ENCODE measurements at places on chromosomes 2 and 18. TPM values are rescaled to one million over a fixed set of nuclear protein-coding genes. Genes with fewer than 3 reads are reported as not detected.

The TEX44 gene
- total RNA-seq, result not detected

DNA sequence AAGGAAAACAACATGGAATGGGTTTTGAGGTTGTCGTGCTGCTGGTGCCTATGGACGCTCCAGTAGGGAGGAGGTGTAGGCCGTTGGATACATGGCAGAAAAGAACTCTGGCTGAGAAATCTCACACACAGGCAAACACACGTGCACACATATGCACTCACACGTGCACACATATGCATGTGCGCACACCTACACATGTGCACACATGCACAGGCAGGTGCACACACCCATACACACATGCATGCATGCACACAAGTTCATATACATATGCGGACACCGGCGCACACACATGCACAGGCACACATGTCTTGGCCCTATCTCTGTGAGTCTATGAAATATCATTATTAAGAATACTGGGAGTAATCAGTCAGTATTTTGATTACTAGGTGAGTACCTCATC is 150.4 kb downstream of the LRRC30 start:
- DNase-seq, result no peak

DNA sequence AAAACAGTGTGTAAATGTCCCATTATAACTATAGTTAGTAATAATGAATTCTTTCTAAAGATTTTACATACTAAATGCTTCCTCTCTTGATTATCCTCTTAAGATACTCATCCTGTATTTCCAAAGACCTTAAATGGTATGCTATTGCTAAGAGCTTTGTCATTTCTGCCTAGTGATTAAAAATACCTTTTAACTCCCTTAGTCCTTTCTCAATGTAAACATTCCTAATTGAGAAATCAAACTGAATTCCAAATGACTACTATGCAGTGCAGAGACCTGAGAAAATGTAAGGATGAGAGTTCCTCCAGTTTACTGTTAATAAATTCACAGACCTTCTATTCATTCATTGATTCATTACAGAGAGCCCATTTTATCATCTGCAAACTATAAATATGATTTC is 86.9 kb downstream of the SOS1 start:
- no peak for DNase-seq

DNA sequence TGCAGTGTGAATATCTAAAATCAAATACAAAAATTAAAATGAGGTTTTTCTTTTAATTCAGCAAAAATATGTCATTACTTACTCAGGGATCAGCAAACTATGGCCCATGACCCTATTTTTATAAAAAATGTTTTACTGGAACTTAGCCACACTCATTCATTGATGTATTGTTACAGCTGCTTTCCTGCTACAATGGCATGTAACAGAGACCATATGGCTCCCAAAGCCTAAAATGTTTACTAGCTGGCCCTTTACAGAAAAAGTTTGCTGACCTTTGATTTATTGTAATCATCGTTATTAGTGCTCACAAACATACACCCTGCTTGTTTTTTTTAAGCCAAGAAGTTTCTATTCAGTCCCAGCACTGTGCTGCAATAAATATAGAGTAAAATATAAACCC is 120.3 kb downstream of the PLA2R1 start:
- DNase-seq, result no peak

The DSG3 gene
- total RNA-seq, result 0.05 TPM

GRCh38 chr2:120346667-120347358 is 877 bp downstream of the INHBB start:
- no peak for DNase-seq

DNA sequence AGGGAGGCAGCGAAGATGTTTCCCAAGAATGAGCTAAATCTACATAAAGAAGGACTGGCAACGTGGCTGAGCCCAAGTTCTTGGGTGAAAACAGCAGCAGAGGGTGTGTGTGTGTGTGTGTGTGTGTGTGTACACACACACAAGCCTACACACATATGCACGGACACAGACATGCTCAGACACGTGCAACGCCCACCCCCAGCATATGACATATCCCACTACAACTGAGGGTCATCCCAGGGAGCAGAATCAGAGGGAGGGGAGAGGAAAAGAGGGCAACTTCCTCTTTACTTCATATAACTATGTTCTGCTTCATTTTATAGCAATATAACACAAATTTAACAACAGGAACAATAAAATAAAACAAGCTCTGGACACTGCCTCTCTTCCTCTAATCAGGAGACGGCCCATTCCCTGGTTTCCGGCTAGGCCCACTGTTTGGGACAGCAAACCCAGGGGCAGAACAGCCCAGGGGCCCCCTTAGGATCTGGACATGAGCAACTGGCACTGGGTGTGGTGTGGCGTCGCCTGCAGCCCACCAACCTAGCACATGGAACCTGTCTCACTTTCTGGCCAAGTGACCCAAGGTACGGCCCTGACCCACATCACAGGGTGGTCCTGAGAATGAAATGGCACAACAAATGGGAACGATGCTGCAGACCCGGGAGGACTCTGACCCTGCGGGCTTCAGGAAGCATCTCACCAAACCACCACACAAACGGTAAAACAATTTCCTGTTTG is 25.0 kb downstream of the FAM178B start:
- no peak for DNase-seq

The NEURL3 gene
- total RNA-seq, result not detected

DNA sequence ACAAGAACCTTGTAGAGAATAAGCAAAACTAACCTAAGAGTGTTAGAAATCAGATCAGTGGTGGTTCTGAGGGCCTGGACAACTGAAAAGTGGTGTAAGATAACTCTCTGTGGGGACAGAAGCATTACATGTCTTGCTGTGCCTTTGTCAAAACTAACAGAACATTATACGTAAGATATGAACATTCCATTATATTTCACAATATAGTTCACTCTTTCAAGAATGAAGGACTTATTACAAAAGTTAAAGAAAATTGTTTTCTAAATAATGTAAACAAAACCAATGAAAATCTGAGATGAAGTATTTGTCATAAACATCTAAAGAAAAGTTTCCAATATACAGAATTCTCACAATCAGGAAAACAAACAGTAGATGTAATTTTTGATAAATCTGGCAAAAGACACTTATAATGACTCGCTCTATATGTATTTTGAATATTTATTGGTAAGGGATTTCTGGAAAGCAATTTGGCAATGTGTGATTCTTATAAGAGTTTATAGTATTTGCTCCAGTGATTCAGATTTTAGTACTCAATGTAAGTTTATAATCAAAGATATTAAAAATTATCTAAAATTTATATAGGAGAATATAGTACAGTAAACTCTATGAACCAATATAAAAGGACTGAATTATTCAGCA is 258.4 kb downstream of the CD226 start:
- no peak for DNase-seq

The LINC00305 gene
- not detected for total RNA-seq

DNA sequence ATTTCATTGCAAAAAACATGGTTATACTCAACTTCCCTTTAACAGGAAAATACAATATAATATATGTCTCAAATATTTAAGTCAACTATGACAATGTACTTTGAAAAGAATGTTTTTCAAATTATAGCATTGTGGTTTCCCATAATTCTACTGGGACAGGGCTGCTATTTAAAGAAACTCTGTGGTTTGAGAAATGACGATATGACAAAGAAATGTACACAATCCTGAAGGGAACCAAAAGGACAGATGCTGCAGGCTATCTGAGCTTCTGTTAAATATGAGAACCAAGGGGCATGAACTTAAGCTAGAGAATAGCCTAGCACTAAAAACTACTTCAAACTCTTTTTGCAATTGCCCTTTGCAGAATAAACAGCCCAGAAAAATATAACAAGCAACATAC is 415.9 kb downstream of the GRB14 start:
- DNase-seq, result no peak

DNA sequence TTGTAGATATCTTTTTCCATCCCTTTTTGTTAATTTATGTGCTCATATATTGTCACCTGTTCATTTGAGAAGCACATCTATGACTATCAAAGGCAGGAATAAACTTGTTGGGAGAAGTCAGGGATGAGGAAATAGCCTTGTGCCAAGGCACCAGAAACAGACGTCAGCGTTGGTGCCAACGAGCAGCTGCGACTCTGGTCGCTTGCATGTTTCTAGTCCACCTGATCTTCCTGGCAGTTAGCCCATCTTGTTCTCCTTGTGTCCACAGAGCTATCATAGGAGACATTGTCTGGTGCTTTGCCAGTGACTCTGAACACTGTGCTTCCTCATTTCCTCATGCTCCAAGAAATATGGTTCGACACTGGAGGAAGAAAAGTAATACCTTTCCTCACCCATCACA is 374.4 kb downstream of the PTPRM start:
- DNase-seq, result no peak

DNA sequence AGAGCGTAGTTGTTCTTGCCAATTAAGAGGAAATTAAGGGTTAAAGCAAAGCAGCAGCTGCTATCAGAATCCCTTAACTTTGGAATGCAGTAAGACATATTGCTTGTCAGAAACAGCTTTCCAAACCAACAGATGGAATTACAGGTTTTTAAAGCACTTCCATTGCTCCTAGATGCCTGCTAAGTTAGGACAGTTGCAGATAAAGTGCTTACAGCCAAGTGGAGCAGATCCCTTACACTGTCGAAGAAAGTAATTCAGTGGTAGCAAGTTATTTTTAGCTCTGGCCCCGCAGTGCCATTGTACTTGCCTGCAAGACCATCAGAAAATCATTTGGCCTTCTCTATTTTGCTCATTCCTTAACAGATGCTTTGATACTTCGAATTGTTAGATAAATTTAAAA is 5.4 kb downstream of the PDK1 start:
- DNase-seq, result no peak

GRCh38 chr2:86225581-86225980 is 26.3 kb downstream of the MRPL35 start:
- DNase-seq, result no peak

The MATN3 gene
- not detected for total RNA-seq

GRCh38 chr2:205680067-205680466 is 2.2 kb upstream of the NRP2 start:
- DNase-seq, result peak; percentile 89

DNA sequence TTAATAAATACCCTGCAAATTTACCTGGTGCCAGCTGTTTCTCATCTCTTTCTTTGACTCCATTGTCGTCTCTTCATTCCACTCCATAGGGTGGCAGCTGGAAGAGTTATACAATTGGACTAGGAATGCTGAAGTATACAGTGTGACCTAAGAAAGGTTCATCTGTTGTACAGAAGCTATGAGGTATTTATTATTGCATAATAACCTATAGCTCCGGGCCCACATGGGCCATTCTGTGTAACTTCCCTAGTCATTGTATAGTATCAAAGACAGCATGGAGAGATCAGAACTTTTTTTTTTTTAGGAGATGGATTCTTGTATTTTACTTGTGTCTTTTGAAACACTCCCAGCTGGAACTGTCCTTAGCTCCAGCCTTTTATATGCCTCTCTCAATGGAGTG is 26.2 kb downstream of the BMP10 start:
- DNase-seq, result no peak

The SERPINB13 gene
- total RNA-seq, result 0.07 TPM

- no peak for DNase-seq
Observed at GRCh38 chr18:12574494-12575185, 83.3 kb downstream of the SPIRE1 start.

DNA sequence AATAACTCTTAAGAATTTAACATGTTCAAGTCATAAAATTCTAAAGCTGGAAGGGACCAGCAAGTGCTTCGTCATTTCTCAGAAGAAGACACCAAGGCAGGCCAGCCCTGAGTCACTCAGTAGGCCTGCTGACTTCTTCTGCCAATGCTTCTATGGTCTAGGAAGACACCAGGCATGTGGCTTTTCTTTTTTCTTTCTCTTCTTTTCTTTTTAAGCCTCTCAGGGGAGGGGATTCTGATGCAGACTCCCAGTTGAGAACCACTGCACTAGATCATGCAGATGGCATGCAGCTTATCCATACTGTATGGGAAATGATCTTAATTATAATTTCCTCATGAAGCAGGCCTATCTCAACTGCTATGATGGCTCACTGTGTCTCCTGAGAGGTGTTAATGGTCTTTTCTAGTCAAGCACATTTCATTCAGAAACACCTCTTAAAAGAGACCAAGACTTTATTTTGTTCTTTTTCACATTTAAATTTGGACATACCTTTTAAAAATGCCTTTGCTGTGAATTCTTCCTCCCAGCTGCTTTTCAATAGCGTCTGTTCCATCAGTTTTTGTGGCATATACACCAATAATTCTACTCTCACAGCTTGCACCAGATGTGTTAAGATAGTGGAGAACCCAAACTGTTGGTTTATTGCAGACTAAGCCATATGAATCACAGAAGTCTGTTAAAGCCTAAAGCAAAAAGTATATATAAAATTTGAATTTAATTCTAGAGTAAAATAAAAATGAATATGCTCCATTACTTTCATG is 11.3 kb downstream of the KCTD18 start:
- DNase-seq, result no peak

DNA sequence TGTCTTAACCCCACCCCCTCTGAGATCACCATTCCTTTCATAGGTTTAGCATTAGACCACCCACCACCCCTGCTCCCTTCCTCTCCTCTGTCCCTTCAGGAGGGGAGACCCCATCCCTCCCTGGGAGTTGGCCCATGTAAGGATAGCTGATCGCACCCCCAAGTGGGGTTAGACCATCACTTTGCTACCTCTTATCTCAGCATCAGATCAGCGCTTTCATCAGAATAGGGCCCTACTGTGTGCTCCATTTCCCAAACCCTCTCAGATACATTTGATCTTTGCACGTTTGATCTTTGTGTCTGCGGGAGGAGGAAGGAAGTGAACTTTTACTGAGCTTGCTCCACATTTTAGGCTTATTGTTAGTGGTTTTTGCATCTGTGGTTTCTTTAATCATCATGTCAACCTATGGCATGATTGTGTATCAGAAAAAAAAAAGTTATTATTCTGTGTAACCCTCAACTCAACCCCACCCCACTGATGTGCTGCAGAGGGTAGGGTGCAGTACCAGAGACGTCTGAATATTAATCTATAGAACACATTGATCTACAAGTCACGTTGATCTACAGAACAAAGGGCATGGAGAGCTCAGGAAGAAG is 81.2 kb downstream of the PDCL3 start:
- DNase-seq, result no peak

The VSNL1 gene
- 4.6 TPM for total RNA-seq

GRCh38 chr2:54585136-54585733 is 129.1 kb downstream of the SPTBN1 start:
- no peak for DNase-seq

DNA sequence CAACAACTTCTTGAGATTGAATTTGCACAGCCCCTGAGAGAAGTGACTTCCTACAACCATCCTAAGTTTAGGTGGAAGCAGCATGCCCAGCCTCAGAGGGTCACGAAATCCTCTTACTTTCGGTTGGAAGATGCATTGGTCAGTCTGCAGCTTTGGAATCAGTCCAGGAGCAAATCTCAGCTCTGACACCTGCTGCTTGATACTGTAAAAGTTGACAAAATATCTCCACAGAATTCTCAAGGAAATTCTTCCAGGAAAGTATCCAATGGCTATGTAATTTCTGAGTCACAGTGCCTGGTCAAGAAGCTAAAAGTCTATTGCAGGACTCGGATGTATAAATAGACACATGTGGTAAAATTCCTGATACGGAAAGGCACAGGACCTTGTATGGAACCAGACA is 414.5 kb upstream of the GYPC start:
- DNase-seq, result no peak

The TEX261 gene
- 37.9 TPM for total RNA-seq

The PLGLB2 gene
- 0.91 TPM for total RNA-seq

Measured in HCT116 (cell line).